Activated CD8-positive, alpha-beta memory T cell treated with anti-CD3 and anti-CD28 coated beads for 1 hour (primary cell): ENCODE measurements at places on chromosomes 3 and 15.

GRCh38 chr3:117630469-117630868, 920.9 kb downstream of the TUSC7 start:
- no peak for DNase-seq

DNA sequence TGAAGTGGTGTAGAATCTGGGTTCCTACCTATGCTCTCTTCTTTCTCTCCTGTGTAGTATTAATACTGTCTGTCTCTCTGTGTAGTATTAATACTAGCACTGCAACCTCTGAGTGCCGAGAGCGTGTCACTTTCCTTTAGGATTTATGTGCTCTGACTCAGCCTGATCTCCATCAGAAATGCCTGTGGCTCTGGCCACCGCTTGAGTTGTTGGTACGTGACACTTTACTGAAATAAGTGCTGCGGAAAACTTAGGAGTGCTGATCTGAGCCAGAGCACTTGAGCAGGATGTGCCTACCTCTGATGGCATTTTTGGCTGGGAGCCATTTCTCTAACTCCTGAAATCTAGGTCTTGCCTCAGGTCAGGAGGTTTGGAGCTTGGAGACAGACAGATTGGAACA, 807.4 kb downstream of the SQOR start:
- DNase-seq: no peak

- DNase-seq: no peak
Measured at GRCh38 chr3:83195243-83195642, 1433.8 kb upstream of the GBE1 start.

- DNase-seq: no peak
Measured at GRCh38 chr3:70561796-70562195, 249.4 kb upstream of the MDFIC2 start.

DNA sequence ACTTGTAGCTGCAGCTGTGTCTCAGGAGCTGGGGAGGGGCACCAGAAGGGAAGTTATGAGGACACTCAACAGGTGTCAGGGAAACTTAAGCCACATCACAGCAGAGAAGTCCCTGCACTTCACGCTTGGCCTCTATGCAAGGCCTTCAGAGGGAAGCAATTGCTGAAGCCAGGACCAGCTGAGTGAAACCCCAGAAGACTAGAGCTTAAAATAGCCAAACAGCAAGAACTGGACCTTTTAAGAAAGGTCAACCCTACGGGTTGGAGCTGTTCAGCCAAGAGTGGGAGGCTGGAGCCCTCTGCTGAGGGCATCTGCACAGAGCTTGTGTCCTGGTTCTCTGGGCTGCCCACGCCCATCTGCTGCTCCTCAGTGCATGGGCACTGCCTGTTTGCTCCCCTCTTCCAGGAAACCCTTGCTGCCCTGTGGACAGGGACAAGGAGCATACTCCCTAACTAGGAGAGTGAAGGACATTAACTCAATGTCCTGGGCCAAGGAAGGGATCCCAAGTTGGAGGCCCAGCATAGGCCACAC, 3.9 kb upstream of the GRAMD2A start:
- DNase-seq: no peak

DNA sequence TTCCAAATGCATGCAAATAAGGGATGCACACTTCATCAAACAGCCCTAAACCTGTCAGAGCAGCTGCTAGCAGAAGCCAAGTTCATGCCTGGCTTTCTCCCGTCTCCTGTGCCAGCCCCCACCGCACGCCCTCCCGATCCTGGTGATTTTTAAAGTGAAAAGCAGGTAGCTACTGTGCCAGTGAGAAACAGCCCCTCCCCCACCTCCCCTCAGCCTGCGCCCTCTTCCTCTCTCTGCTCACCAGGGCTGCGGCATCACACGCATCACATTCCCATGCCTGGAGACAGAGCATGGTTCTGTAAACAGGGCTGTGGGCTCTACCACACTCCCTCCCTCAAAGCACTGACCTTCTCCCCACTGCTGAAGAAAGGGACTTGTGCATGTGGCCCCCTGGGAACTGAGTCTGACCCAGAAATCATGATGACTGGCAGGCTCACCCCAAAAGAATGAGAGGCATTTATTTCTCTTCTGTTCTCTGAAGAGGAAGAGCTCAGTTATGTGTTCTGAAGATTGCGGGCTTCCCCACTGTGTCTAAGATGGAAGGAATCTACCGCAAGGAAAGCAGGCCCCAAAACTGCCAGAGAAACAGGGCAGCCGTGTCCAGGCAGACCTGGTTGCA, 14.5 kb upstream of the SLC6A1 start:
- no peak for DNase-seq

- DNase-seq: no peak
Measured at GRCh38 chr3:170679190-170679589, 93.3 kb upstream of the SLC7A14 start.

GRCh38 chr3:151096716-151097115, 11.3 kb downstream of the MED12L start:
- DNase-seq: no peak

DNA sequence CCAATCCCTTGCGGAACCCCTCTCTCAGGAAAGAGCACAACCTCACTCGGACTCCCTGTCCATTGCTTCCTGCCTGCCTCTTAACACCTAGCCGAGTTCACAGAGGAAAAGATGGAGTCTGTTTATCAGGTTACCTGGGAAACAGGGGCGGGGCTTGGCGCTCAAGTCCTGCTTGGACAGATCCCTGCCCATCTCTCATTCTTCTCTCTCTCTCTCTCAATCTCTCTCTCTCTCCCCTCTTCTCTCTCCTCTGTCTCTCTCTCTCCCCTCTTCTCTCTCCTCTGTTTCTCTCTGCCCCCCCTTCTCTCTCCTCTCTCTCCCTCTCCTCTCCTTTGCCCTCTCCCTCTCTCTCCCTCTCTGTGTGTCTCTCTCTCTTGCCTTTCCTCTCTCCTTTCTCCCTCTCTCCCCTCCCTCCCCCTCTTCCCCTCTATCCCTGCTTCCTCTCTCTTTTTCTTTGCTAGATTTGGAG, at the start of gene EFHB:
Gene EFHB (minus strand): TSS at position 120 of the 469 bp plus-strand sequence. CDS start 199 bp downstream, outside the sequence.
- no peak for DNase-seq

DNA sequence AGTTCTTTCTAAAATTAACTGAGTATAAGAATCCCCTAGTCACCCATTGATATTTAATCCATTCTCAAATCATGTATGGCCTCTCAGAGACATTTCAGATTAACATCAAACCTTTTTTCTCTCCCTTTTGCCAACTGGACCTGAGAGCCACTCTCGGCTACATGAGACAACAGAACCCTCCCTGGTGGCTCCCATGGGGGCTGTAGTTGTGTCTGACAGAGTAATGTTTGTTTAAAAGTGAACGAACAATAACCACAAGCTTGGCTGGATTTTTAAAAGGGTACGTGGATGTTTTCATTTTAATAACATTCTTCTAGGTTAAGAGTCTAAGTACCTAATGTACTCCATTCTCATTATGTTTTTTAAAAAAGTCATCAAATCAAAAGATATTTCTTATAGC, 37.1 kb downstream of the P3H2 start:
- no peak for DNase-seq

- no peak for DNase-seq
Measured at GRCh38 chr3:30544812-30545211, 61.6 kb upstream of the TGFBR2 start.

- no peak for DNase-seq
Measured at GRCh38 chr15:44711743-44712345, 527 bp downstream of the B2M start.

- no peak for DNase-seq
Measured at GRCh38 chr3:114499976-114500375, 206.1 kb downstream of the TIGIT start.

- DNase-seq: no peak
Measured at GRCh38 chr3:160065786-160066185, 77.2 kb downstream of the IL12A start.

DNA sequence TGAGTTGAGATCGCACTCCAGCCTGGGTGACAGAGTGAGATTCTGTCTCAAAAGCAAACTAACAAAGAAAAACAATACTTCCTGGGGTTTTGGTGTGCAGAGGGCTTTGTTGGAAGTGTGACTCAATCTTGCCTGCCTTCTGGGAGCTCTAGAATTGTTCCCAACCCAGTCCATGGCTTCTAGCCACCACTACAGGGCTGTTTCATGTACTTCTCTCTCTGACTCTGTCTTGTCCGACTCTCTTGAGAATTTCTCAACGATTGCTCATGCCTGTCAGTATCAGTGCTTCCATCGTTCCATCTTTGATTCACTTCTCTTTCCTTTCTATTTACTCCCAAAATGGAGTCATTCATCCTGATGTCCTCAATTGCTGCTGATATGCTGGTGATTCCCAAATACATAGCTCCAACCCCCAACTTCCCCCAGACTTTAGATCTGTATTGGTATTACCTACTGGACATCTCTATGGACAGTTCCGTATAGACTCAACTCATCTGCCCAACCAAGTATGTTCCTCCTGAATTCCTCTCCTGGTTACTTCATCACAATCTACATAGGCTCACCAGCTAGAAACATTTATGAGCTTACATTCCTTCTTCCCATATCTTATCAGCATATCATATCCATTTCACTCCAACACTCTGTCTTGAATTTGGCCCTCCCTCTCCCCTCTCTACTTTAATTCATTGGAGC, 1.8 kb upstream of the AP2M1 start:
- DNase-seq: no peak

DNA sequence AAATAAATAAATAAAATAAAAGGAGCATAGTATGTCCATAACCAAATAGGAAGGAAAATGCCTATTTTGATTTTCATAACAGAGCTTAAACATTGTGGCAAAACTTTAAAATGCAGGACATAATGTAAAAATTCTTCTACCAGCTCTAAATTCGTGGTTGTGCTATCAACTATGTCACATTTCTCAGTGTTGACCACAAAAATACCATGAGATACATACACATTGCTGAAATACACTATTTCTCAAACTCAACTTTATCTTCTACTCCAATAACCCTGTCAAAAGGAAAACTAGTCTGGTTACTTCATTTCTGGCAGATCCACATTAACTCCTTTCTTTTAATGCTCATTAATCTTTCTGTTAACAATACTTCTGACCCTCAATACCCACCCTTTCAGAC, 523.2 kb downstream of the FHIT start:
- DNase-seq: no peak

DNA sequence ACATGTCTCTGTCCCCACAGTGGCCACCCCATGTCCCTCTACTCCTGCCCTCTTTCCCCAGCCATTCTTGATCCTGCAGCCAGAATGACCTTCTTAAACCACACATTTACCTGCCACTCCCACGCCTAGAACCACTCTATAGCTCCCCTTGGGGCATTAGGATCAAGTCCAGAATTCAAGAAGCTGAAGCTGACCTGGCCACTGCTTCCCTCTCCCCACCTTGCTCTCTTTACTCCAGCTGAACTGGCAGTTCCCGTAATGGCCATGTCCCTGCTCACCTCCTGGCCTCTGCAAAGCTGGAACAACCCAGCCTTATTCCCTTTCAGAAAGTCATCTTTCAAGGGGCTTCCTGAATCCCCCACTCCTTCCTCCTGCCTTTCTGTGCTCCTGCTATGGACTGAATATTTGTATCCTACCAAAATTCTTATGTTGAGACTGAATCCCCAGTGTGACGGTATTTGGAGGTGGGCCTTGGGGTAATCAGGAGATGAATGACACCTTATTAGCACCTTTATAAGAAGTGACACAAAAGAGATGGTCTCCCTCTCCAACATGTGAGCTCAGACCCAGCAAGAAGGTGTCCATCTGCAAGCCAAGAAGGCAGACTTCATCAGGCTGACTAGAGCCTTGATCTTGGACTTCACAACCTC, 3.8 kb downstream of the CSRNP1 start:
- DNase-seq: no peak

GRCh38 chr15:50908209-50909009, at the start of gene AP4E1:
TSS of gene AP4E1 (plus strand) at chr15:50908683. CDS start at chr15:50908779, 96 bp downstream.
- peak; percentile 92 for DNase-seq

DNA sequence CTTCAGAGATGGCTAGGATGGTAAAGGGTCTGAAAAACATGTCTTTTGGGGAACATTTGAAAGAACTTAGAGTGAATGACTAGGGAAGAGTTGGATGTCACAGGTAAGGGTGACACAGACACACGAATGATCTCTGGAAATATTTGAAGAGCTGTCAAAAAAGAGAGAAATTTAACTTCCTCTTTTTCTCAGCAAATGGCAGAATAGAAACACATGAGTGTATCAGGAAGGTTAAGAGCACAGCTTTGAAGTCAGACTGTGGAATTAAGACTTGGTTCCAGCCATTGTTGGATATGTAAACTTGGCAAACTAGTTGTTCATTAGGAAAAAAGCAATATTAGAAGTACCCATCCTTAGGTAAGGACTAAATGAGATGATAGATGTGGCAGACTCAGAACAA, 117.7 kb downstream of the IMPG2 start:
- DNase-seq: no peak

DNA sequence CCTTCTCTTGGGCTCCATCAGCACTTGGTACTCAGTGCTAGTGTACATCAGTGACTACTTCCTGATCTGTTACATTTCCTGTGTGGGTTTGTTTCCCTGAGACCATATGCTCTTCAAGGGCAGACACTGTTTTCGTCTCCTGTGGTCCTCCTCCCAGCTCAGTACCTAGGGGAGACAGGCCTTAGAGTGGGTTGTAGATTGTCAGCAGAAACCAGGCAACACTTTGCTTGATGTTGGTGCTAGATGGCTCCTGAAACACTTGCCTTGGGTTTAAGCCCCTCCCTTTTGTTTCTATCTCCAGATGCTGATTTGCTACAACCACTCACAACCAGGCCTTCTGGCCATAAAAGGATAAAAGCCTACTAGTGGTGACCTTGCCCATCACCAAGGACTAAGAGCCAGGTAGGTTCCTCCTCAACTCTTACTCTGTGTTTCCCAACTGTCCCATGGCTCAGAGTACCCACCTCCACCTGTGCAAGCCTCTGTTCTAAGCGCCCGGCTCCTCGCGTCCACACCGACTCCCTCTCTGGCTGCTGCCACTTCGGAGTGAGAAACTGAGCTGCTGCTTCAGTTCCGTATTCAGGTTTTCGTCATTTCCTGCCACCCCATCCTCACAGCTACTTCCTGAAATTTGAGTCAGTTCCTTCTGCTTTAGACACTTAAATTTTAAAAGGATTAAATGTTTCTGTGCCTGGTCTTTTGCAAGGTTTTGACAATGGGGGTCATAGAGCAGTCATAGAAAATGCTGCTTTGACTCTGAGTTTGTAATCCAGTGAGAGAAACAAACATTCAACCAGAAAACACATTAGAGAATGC, at the start of gene HCLS1:
Gene HCLS1 (minus strand): TSS at position 548 of the 816 bp plus-strand sequence. CDS start 2,556 bp downstream, outside the sequence.
- peak; percentile 48 for DNase-seq

- no peak for DNase-seq
Measured at GRCh38 chr3:129305592-129306091, 27.0 kb downstream of the HMCES start.
